ENCODE measurements at places on chromosomes 12 and 14.

GRCh38 chr14:86305058-86305457, 775.1 kb downstream of the FLRT2 start:
- no peak for DNase-seq

DNA sequence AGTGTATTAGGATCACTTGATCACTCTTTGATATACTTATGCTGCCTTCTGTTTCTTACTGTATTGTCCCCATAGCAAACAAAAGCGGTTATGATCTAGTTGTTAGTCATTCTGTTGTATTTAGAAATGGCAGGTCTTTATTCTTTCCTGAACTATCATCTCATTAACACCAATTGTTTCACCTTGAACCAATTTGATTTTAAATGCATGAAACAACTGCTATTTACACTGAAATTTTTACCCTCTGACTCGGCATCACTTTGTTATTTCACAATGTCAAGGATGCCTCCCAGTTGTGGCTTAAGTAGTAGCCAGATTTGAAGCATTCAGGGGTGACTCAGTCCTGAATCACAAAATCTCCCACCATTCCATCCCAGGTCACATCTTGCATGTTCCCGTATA, 303.5 kb downstream of the EGLN3 start:
- DNase-seq, result no peak

DNA sequence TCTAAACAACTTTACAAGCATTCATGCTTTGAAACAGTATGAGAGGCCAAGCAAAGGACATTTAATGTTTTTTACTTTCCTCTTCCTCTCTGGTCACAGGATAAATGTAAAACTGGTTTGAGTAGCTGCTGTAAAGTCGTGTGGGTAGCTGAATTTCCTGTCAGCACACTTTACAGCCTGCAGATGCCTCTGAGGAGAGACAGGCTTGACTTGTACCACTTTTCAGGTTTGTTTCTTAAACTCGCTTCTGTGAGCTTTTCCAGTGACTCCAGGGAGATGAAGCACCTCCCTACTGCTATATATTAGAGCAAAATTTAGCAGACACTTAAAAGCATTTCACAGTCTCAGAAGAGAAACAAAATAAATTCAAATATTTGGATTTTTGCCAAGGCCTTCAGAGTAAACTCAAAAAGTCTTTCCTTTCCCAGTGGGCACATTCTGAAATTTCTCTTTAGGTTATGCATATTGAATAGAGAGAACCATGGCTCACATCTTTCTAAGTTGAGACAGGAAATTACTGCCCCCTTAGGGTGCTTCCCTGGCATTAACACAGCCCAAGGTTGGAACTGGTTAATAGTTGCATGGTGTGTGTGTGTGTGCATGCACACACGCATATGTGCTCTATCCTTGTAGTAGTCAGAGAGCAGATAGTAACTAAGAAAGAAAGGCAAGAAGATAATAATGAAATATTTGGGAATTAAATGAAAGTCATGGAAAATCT, 557.3 kb upstream of the MIS18BP1 start:
- no peak for DNase-seq

GRCh38 chr14:38107216-38107631, 100.5 kb upstream of the SSTR1 start:
- DNase-seq, result no peak

DNA sequence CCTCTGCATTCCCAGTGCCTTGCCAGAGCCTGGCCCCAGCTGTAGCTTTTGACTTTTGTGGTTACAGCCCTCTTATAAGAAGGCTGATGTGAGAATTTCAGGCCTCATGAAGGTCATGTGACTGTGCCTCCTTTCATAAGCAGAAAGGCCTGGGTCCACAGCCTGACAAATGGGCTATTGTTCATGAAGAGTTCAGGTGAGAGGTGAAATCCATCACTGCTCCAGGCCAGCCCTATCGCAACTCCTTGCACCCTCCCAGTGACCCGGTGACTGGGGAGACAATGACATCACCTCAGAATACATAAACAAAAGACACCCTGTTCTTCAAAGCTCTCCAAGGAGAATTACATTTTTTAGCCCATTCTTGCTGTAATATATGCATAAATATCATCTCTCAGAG, 321.5 kb downstream of the PCNX1 start:
- DNase-seq, result no peak

DNA sequence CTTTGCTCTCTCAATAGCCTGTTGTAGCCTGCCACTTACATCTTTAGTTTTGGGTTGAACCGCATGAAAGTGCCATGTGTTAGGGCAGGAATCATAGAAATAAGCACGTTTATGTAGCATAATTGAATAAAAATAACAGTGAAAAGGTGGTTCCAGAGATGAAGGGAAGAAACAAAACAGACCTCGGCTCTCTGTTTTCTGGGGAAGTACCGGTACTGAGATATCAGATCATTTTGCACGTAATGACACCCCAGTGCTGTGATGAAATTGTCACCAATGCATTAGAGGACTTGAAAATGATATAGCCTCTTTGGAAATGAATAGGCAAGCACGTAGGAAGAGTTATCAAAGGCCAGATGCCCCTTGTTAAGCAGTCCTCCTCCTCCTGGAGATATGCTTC, 42.5 kb upstream of the DLK1 start:
- DNase-seq, result no peak
